ENCODE measurements at places on chromosomes 3 and 15.
A peak's percentile ranks its signal among the peaks of the same experiment; 100 is the strongest.

DNA sequence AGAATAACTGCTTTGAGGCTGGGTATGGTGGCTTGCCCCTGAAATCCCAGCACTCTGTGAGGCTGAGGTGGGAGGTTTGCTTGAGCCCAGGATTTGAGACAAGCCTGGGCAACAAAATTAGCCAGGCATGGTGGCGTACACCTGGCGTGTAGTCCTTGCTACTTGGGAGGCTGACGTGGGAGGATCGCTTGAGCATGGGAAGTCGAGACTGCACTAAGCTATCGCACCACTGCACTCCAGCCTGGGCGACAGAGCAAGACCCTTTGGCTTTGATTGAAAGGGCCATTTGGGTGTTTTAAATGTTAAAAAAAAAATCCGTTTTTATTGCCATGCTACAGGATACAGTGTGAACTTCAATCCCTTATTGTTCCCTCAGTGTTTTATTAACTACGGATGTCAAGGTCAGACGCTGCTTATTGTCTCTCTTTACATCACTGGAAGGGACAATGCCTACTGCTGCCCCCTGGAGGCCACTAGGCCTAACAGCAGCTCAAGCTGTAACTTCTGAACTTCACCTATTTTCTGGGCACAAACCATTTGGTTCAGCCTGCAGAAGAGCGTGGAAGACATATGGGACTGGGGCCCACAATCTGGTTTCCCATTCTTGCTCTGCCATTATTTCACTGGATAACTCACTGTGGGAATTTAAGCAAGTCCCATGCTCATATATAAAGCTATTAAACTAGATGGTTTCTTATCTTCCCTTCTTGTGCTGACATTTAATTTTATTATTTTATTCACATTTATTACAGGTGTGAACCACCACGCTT lies 15.3 kb upstream of the IREB2 start:
- DNase-seq, result peak; percentile 52

GRCh38 chr15:55823699-55824340 lies 80.9 kb upstream of the PRTG start:
- no peak for DNase-seq

DNA sequence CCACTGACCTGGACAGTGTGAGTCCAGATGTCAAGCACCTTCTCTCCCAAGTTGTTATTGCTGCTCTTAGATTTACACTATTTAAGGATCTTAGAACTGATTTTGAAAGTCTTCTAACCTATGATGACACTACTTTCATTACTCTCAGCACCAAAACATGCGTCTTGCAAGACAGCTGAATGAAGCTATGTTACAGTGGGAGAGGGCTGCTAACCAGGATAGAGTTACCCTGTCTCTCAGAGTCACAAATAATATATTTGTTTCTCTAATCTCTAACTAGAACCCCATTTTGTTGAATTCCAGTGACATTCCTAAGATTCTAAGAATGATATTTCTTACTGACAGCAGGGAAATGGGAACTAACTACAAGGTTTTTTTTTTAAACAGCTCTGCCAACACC lies 455.5 kb downstream of the MAGI1 start:
- no peak for DNase-seq

- DNase-seq, result no peak
Observed at GRCh38 chr3:30649572-30650318, 43.3 kb downstream of the TGFBR2 start.

- no peak for DNase-seq
Observed at GRCh38 chr15:44727485-44728231, 8.7 kb upstream of the TRIM69 start.

GRCh38 chr3:12884186-12884680 lies 42.9 kb upstream of the RPL32 start:
- DNase-seq, result no peak

DNA sequence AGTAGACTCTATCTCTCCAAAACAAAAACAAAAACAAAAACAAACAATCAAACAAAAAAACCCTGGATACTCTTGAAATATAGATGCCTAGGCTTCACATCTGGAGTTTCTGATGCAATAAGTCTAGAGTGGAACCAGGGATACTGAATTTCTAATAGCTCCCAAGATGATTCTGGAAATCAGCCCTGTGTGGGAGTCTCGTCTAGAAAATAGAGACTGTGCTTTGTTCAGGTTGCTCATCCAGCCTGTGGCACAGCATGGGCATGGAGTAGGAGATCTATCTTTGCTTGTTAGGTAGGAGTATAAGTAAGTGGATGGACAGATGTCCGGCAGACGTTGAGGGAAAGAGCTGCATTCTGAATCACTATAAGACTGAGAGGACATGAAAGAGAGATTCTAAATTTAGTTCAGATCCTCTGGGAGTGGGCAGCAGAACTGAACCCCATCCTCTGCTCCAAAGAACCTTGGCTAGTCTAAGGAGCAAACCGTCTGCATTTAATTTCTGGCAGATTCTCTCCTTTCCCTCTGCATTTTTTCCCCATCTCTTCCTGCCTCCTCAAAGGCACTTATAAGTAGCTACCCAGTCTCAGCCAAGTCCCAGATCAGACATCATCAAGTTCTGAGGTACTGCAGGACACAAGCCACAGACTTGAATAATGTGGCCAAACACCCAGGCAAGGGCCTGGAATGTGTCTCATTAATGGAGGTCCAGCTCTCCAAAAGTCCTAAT lies 92.6 kb upstream of the STRIT1 start:
- DNase-seq, result no peak

GRCh38 chr3:5012367-5012766 lies 33.1 kb downstream of the BHLHE40 start:
- no peak for DNase-seq

GRCh38 chr15:66997212-66997611 lies 68.2 kb upstream of the SMAD3 start:
- DNase-seq, result no peak

GRCh38 chr3:52528586-52529375 lies 4.9 kb downstream of the NT5DC2 start:
- no peak for DNase-seq

- DNase-seq, result no peak
Observed at GRCh38 chr3:135622656-135623055, 342.9 kb upstream of the PPP2R3A start.

GRCh38 chr15:38300395-38300794 lies 47.8 kb downstream of the SPRED1 start:
- DNase-seq, result no peak
